ENCODE measurements at places on chromosomes 6 and 20.
A peak's percentile ranks its signal among the peaks of the same experiment; 100 is the strongest.

DNA sequence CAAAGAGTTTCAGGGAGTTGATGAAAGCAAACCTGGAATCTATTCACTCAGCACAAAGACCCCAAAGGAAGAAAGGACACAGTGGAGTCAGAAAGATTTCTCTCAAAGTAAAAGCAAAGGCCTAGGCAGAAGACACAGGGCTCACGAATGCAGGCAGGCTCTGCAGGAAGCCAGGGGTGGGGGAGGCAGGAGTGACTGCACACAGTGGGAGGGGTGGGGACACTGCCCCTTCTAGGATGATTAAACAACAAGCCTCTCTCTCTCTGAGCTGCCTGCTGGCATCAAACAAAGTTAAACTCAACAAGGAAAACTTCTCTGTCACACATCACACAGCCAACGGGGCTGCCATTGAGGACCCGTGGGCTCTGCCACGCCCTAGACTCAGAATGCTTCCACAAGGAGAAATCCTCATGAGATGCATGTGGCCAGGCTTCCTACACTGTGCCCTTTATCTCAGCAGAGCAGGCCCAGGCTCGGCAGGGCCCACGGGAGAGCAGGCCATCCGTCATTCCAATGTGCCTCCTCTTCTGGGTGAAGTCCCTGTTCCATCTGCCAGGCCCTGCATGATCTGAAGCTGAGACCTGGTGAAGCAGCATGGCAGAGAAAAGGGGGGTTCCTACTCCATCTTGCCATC is 70.1 kb downstream of the RAMACL start:
- no peak for DNase-seq

DNA sequence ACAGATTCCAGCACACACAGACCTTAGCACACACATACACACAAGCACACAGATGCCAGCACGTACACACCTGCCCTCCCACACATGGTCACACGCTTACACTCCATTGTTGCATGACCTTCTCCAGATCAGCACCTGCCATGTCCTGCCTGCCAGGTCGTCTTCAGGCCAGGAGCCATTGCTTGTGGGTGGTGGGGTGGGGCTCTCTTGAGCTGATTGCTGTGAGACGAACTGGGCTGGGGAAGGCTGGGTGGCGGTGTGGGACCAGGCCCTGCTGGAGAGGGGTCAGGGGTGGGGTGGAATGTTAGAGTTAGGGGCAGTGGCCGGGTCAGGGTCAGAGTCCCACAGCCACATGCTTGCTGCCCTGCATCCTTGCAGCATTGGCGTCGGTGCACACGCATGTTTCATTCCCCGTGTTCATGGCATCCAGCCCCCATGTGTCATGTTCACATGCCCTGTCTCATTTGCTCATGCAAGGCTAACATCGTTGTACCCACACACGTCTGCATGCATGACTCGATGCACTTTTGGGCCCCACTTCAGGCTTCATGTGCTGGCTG is 6.5 kb upstream of the NPBWR2 start:
- no peak for DNase-seq

GRCh38 chr20:53849471-53850059 is 220.8 kb downstream of the BCAS1 start:
- no peak for DNase-seq

- DNase-seq = no peak
These were observed 15.5 kb upstream of the ITCH start for GRCh38 chr20:34347571-34347970.

DNA sequence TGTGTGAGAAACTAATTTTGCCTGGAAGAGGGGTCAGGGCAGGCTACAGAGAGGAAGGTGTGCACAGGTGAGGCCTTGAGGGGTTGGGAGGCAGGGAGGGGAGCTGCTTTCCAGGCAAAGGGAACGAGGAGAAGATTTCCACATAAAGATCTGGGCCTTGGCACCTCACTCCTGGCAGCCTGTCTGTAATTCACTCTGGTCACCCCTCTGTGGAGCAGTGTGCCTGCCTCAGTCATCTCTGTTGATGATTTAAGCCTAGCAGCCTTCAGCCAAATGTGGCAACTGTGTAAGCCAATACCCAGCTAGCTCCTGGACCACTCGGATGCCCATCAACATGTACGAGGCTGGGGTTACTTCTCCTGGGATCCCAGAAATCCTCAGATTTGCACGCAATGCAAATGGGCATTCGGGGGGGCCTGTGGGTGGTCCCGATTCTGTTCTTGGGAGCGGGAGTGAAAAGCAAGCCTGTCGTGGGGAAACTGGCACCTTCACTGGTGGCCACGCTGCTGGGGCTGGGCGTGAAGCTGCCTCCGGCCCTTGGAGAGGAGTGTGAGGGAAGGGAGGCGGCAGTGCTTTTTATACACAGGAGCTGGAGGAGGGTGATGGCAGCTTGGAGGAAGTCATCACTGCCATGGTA is 360.4 kb downstream of the ZFAND3 start:
- no peak for DNase-seq

DNA sequence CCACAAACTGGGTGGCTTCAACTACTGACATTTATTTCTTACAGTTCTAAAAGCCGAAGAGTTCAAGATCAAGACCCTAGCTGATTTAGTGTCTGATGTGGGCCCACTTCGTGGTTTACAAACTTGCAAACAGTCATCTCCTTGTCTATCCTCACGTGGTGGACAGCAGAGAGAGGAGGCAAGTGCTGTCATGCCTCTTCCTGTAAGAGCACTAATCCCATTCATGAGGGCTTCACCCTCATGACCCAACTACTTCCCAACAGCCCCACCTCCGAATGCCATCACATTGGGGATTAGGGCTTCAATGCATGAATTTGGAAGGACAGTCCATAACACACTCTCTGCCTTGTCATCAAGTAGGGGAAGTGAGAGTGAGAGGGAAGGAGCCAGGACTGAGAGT is 15.6 kb upstream of the ISM1 start:
- DNase-seq = no peak

DNA sequence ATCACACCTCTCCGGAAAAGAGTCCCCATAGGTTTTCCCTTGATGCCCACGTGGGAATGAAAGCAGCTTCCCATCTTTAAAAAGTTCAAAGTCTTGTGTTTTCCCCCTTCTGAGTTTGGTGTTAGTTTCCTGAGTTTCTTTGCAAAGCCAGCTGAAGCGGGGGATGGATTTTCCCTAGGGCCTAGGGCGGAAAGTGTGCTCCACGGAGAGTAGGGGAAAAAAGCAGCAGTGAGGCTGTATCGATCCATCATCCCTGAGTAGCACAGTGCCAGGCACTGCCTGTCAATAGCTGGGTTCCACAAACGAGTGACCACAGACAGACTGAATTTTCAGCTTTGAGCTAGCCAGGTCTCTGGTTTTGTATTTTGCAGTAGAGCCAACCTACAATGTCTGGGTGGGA is 1.3 kb downstream of the DAAM2 start:
- no peak for DNase-seq

DNA sequence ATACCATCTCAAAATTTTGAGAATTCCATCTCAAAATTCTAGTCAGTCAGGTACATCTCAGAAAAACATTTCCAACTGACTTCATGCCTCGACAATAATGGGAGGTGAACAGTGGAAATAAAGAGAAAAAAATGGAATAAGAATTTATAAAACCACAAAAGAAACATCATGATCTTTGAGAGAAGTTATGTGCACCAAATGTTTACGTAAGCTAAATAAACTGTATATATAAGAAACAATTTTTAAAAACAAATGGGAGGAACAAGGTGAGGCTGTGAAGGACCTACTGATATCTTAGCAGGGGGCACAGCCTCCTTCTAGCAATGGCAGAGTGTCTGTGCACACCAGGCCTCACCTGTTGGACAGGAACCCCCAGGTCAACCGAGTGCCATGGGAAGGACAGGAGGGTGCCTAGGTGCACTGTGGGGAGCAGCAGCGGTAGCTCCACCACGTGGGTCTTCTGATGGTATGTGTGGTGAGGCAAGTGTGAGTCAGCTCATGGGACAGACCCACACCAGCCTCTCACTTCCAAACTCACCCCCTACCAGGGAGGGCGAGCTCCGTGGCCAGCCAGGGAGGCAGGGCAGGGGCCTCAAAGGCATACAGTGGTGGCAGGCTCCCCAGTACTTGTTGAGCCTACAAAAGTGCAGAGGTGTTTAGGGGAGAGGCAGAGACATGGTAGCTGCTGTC is 23.2 kb downstream of the DIDO1 start:
- DNase-seq = no peak

DNA sequence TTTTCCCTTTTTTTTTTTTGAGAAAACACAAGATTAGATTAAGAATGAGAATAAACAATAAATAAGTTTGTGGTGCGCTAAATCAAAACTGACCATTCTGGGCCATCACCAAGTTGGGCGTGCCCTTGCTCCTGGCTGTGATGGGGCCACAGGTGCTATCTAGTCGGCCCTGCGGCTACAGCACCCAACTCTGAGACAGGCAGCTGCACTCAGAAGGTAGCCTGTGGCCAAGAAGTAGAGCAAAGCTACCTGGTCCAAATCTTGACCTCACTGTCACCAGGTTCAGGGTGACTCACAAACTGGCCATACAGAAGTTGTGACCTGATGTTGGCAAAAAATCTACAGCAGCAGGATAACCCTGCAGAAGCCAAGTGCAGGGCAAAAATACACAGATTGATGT is 3.4 kb downstream of the TXNDC5 start:
- DNase-seq = no peak

DNA sequence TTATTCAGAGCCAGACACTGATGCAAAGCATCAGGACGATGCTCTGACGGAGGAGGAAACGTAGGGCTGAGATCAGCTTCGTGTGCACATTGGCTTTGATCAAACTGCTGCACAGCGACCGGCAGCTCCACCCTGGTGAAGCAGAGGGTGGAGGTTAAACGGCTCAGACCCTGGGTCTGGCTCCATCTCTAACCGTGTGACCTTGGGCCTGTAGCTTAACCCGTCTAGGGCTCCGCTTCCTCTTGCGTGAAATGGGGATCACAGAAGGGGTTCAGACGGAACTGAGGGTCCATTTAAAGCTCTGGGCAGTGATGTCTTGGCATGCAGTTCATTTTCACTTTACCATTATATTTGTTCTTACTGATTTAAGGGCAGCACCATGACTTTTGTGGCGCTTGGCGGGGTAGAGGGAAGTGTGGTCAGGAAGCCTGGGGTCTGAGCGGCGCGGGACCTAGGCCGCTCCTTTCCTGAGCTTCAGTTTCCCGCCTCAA is 644 bp downstream of the RBL1 start:
- no peak for DNase-seq

DNA sequence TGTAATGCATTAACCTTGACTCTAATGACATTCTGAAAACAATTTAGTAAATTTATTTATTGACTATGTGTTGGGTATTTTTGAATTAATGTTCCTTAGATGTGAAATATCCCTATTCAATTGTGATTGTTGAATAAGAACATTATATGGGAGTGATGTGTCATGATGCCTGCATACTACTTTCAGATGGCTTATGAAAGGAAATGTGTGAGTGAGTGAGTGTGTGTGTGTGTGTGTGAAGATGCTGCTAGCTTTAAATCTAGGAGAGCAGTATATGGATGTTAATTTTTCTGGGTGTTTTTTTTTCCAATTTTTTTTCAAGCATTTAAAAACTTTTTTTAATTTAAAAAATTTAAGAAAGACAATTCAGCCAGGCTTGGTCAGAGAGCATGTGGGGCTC is 32.5 kb upstream of the NT5E start:
- no peak for DNase-seq

- DNase-seq = no peak
These were observed 294.7 kb downstream of the ZNF217 start for GRCh38 chr20:53298911-53299310.

DNA sequence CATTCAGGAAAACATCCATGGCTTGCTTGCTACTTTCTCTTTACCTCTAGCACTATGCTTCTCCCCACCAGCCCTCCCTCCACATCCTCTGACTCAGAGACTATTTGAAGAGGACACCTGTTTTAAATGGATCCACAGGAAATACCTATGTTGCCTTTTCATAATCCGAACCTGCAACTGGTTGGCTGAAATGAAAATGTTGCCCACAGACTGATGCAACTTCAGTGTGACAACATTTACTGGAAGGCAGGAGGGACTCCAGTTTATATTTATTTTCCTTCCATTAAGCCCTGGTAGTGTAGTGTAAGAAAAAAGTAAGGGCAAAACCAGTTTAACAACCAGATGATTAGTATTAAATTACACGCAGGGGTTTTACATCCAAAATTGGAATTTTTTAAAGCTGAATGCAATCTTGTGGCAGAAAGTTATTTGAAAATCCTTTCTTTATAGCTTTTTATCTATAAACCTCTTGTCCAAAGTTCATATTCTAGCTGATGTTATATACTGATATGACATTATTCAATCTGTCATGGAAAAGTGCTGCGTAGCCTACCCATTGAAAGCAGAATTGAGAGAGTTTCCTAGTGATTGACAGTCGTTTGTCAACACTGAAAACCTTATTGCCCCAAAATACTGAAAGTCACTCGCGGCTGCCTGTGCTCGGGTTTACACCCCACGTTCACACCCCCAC is 881 bp upstream of the AIG1 start:
- DNase-seq = peak; percentile 16

DNA sequence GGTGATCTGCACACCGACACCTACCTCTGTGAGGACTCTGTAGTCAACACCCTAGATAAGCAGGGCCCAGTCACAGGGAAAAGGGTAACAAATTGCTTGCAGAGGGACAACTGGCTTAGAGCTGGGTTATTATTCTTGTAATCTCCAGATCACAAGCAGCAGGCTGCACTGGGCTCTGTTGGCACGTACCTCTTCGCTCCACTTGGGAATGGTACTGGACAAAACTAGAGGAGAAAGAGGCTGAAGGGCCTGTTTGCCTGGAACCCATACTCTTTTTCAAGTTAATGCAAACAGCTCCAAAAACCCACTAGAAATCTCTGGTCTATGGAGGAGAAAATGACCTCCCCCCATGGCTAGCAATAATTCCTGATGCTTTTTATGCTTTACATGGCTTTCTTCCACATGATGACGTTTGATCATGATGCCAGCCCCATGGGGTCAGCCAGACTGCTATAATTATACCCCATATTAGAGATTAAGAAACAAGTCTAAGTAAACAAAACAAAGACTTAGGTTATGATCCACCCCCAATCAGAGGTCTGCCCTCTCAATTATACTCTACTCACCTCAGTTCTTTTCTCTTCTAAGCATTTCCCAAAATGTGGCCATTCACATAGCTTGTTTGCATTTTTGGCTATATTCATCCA is 190.0 kb downstream of the UNC5CL start:
- DNase-seq = no peak

DNA sequence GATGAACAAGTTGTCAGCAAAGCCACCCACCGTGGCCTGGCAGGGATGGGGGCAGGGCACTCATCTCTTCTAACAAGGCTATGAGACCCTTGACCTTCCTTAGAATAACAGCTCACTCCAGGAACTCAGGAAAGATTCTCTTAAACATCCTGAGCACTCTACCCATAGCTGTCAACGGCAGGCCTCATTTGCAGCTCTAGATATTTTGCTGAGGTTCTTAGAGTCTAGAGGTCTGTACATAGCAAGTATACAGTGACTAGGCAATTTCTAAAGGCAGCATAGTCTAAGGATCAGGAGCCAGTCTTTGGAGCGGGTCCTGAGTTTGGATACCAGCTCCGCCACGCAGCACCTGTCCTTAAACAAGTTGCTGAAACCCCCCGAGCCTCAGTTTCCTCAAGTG is 11.7 kb downstream of the TRERF1 start:
- DNase-seq = no peak

GRCh38 chr6:160978141-160978901 is 13.2 kb upstream of the MAP3K4 start:
- no peak for DNase-seq

- no peak for DNase-seq
These were observed 176.6 kb downstream of the TSHZ2 start for GRCh38 chr20:53148771-53149147.
